Renal cortical epithelial cell (primary cell): ENCODE measurements at places on chromosomes 5 and 9.

DNA sequence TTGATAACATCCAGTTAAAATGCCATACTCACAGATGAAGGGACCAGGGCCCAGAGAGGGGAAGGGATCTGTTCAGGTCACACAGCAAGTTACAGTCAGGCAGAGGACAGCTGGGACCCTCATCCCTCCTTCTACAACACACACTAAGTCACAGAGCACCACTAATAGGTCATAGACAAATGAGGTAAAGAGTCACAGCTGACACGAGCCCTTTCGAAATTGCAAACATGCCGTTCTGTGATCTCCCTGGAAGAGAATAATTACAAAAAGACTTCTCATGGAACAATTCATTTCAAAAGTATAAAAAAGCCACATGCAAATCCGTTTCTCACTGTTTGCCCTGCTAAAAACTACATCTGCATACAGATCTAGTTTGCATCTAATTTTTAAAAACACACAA lies 15.5 kb downstream of the IGFBPL1 start:
- DNase-seq, result no peak

DNA sequence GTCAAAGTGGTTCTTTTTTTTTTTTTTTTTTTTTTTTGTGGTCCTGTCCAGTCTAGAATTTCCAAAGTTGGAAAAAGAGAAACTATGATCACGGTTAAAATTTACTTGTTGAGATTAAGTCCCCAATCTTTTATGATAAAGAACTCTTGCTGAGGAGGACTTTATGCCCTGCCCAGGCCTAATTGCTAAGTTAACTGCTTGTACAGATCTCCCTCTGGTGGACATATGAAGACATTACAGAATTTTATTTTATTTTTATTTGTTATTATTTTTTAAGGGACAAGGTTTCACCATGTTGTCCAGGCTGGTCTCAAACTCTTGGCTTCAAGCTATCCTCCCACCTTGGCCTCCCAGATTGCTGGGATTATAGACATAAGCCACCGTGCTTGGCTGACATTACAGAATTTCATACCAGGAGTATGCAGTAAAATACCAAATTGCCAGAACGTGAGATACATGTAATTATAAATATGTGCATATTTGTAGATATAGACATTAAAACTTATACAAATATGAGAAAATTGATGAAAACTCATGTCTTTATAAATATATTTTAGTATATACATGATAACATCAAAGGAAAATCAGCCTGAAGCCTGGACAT lies 91.2 kb downstream of the RFK start:
- peak; percentile 66 for DNase-seq

- DNase-seq, result no peak
These were observed 207.5 kb upstream of the IRX2 start for GRCh38 chr5:2958976-2959375.

DNA sequence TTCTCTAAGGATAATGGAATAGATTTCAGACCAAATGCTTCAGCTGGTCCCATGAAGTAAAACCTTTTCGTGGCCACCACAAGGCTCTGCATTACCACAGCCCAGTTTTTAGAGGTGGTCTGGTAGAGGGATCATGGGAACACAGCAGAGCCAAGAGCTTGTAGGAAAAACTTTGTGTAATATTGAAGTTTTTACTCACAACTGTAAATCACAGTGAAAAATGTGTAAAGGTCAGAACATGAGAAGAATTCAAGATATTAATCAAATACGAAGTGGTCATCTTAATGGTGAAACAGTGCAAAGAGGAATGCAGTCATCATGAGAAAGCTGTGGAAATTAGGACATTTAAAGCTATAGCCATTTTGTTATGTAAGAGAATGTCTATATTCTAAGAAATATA lies 197.5 kb downstream of the NPR3 start:
- no peak for DNase-seq

- no peak for DNase-seq
These were observed 72.5 kb upstream of the DAPK1 start for GRCh38 chr9:87425202-87425601.
